ENCODE measurements at places on chromosomes 1 and 21.

GRCh38 chr1:15952317-15953258, 23.3 kb downstream of the ZBTB17 start:
- no peak for DNase-seq

DNA sequence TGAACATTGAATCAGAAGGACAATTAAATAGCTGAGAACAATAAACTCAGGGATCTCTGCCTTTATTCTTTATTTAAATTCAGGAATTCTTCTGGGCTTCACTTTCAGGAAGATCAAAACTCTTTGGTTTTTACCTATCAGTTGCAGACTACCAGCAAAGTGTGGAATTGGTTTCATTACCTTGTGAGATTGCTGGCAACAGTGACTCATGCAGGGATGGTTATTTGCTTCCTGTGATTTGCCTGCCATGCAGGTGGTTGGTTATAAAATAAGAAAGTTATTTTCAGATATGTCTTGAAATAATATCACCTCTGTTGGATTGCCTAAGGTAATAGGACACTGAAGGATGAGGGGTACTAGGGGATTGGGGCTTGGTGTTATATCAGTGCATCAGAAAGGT, 204.6 kb downstream of the PTBP2 start:
- DNase-seq = no peak

DNA sequence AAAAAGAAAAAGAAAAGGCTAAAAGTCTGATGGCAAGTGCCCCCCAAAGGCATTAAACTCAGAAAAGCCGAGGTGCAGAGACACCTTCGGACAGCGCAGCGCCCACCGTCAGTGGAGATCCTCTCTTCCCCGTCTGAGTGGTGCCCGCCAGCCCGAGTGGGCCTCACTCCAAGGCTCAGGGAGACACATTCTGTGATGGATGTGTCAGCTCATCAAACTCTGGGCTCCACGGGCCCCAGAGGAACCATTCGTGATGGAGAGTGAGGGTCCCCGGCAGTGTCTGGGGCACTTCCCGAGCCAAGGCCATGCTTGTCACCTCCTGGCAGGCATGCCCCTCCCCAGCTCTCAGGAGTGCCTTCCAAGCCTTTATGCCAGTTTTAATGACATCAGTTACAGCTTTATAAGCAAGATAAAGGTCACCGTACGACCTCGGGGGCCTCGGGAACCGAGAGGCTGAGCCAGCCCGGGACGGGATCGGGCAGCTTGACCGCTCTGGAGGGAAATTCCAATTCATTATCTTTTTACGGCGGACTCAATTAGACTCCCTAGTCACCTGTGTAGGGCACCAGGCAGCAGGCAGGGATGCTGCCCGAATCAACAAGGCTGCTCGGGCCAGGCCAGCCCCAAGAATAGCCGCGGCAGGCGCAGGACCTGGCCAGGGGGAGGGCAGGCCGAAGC, 49.5 kb downstream of the MORN1 start:
- DNase-seq = no peak

- DNase-seq = no peak
These were observed 15.0 kb downstream of the RHBG start for GRCh38 chr1:156384007-156384406.

DNA sequence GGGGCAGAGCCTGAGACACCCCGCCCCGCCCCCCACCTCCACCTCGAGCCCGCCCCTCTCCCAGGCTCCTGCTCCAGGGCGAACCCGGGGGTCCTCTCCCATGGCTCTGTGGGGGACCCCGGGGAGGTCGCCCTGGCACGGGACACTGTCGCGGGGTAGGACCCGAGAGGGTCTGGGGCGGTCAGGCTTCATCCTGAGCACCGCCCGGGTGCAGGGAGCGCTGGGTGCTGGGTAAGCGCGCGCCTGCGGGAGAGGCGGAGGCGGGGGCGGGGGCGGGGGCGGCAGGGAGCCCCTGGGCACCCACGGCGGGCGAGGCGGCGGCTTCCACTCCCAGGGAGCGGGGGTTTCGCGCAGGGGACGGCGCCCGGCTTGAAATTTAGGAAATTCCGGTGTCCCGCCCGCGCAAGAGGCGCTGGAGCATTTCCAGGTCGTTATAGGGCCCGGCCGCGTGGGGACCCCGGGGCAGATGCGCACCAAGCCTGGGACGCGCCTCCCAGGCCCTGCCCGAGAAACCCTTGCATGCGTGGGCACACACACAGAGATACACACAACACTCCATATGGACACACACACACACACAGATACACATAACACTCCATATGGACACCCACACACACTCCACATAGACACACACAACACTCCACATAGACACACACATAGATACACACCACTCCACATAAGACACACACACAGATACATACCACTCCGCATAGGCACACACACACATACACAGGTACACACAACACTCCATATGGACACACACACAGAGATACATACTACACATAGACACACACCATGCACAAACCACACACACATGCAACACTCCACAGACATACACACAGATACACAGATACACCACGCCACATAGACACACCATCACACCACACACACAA, 48.7 kb upstream of the SLC19A1 start:
- DNase-seq = peak; percentile 59

DNA sequence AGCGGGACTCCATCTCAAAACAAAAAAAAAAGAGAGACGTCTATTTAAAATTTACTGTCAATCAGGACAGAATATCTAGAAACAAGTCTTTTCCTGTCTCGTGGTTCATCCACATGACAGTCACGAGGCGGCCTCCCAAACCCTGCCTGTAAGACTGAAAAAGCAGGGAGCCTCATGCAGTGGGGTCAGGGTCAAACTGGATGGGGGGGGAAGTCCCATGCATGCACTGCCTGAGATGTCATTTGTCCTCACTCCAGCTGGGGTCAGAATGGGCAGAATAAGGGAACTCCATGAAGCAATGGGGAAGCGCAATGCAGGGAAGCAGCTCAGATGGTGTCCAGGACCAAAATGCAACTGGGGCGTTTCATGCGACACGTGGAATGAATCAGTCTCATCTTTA, 85.5 kb downstream of the PIK3CD start:
- no peak for DNase-seq

- no peak for DNase-seq
These were observed 159.2 kb downstream of the HFM1 start for GRCh38 chr1:91245435-91245834.

- no peak for DNase-seq
These were observed 67.4 kb upstream of the SIPA1L2 start for GRCh38 chr1:232697187-232697822.

DNA sequence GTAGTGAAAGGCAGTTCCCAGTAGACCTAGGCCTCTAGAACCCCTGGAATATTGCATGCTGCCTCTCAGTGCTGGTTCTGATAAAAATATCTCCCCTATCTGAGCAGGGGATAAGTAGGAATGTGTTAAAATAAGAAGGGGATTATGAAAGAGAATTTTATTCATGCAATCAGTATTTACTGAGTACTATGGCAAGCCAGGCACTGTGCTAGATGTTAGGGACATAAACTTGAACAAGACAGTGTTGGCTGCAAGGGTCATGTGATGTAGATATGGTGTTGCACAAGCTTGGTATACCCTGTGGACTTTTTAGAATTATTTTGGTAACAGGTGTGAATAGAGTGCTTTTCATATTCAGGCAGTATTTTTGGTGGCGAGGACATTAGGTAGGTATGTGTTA, 23.6 kb downstream of the NOS1AP start:
- DNase-seq = no peak

- DNase-seq = no peak
These were observed 8.6 kb downstream of the PAPPA2 start for GRCh38 chr1:176471338-176472121.

- DNase-seq = no peak
These were observed 69.9 kb downstream of the NAV1 start for GRCh38 chr1:201608635-201609395.

DNA sequence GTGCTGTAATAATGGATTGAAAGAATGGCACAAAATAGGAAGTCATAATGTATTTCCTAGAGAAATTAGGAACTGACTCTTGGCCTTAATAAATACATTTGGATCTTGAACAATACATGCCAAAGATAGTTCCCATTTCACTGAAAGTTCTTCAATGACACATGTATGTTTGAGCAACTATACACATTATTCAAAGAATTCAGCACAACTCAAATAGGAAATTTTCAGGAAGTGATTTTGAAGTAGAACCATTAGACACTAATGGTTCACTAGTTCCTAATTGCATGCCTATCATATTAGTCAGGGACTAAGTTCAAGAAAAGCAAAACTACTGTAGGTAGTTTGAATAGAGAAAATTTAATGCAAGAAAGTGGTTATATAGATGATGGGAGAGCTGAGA, 404.7 kb downstream of the LMO4 start:
- no peak for DNase-seq

GRCh38 chr1:78038491-78038939, 7.3 kb upstream of the GIPC2 start:
- DNase-seq = no peak

- DNase-seq = no peak
These were observed 11.3 kb upstream of the HEATR1 start for GRCh38 chr1:236615399-236616148.

- no peak for DNase-seq
These were observed 46.5 kb downstream of the FOXO6 start for GRCh38 chr1:41407664-41408252.

GRCh38 chr21:25176637-25177412, 430.5 kb downstream of the MRPL39 start:
- DNase-seq = no peak

DNA sequence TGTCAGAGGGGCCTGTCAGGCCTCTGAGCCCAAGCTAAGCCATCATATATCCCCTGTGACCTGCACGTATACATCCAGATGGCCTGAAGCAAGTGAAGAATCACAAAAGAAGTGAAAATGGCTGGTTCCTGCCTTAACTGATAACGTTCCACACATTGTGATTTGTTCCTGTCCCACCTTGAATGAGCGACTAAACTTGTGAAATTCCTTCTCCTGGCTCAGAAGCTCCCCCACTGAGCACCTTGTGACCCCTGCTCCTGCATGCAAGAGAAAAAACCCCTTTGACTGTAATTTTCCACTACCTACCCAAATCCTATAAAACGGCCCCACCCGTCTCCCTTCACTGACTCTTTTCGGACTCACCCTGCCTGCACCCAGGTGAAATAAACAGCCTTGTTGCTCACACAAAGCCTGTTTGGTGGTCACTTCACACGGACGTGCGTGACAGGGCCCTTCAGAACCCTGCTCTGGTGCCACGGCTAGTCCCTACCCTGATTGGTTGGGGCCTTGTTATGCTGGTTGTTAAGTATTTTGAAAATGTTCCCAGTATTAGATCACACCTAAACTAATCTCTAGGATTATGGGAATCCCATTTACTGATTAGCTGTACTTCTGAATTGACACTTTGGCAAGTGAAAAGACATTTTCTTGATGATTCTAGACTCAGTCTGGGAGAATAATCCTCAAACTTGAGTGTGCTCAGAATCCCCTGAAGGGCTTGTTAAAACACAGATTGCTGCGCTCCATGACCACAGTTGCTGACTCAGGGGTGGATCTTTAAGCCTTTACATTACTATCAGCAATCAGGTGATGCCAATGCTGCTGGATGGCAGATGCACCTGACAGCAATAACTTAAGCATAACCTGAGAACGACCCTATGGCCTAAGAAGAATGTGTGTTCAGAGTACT, 28.8 kb upstream of the SPATA6 start:
- no peak for DNase-seq

DNA sequence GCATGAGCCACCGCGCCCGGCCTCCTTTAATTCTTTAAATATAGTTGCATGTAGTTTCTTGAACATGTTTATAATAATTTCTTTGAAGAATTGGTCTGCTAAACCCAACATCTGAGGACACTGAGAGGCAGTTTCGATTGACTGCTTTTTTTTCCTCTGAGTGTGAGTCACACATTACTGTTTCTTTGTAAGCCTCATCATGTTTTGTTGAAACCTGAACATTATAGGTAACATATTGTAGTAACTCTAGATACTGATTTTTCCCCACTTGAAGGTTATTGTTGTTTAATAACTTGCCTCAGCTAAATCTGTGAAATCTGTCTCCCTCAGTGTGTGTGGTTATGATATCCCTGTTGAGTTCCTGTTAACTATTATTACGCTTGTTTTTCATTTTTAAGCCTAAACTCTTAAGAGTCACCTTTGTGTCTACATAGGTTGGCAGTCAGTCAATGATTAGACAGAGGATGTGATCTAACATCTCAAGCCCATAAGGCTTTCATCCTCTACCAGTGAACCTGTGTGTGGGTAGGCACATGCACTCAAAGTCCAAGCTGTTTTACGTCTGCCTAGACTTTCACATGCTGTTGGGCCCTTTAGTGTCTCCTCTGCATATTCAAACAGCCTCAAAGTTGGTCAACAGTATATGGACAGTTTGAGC, 155.5 kb downstream of the KCNH1 start:
- DNase-seq = no peak

GRCh38 chr1:67939186-67939743, 106.0 kb upstream of the GNG12 start:
- DNase-seq = no peak

GRCh38 chr1:185480545-185480944, 163.5 kb upstream of the IVNS1ABP start:
- no peak for DNase-seq

DNA sequence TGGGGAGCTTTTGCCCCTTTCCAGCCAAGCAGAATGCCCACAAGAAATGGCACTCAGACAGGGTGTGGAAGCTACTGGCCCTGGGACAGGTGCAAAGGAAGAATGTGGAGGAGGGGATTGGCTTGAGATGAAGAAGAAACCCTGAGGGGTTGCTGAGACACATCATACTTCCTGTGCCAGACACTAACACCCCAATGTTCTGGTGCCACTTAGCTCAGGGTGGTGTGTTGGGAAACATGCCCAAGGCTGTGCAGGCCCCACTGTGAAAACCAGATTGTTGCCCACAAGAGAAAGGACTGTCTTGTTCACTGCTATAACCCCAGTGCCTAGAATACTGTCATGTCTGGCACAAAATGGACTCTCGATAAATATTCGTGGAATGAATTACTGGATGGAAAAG, 9.9 kb upstream of the PAQR6 start:
- no peak for DNase-seq

DNA sequence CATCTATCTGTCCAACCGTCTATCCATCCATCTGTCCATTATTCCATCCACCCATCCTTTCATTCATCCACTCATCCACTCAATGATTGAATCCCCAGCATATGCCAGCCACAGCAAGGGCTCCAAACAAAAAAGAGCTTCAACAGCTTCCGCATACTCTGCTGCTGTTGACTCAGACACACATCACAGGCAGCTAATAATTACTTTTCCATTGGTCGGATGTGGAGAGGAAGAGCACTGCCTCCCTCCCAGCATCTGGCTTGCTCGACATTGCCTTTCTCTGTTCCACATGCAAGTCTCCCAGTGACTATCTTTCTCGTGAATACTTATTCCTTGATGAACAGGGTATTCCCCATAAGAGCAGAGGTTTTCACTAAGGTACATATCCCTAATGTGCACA, 176.5 kb downstream of the HIVEP3 start:
- DNase-seq = no peak

DNA sequence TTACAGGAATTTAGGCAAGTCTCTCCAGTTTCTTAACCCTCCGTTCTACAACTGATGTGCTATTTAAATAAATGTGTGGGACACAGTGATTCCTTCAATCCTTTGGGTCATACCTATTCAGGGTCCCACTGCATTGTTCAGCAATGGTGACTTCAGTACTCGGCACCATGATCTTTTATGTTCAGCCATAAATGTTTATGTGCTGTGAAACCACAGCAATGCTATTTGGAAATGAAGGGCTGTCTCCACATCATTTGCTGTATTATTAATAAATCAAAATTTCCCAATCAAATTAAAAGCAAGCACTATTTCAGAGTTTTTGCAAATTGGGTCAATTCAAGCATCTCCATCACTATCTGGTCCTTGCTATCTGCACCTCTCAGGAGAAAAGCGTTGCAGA, 84.8 kb downstream of the NR5A2 start:
- DNase-seq = no peak

- DNase-seq = peak; percentile 40
These were observed at the start of gene SLC6A9 for GRCh38 chr1:44031252-44032169. SLC6A9 (minus strand) TSS chr1:44031462; CDS start chr1:44024277, 7,185 bp downstream.

Measured in activated CD4-positive, alpha-beta T cell treated with anti-CD3 and anti-CD28 coated beads, Interleukin-2, amount 50 U/mL, for 4 hours (primary cell).